ENCODE measurements at places on chromosomes 5 and 9. TPM values are rescaled to one million over a fixed set of nuclear protein-coding genes. Genes with fewer than 3 reads are reported as not detected.

The F12 gene
- total RNA-seq: 1.0 TPM

The CDH18 gene
- not detected for total RNA-seq

The SPINK6 gene
- total RNA-seq: not detected

The PCDHAC2 gene
- total RNA-seq: 2.3 TPM

The BAG1 gene
- 64.5 TPM for total RNA-seq

The FBP2 gene
- not detected for total RNA-seq

The TIMD4 gene
- total RNA-seq: not detected

The ACOT12 gene
- total RNA-seq: not detected

The IL9 gene
- total RNA-seq: not detected

The CD180 gene
- total RNA-seq: not detected

The SPTLC1 gene
- 90.7 TPM for total RNA-seq

GRCh38 chr5:14505310-14506139 is 76.1 kb upstream of the OTULINL start:
- DNase-seq: no peak

DNA sequence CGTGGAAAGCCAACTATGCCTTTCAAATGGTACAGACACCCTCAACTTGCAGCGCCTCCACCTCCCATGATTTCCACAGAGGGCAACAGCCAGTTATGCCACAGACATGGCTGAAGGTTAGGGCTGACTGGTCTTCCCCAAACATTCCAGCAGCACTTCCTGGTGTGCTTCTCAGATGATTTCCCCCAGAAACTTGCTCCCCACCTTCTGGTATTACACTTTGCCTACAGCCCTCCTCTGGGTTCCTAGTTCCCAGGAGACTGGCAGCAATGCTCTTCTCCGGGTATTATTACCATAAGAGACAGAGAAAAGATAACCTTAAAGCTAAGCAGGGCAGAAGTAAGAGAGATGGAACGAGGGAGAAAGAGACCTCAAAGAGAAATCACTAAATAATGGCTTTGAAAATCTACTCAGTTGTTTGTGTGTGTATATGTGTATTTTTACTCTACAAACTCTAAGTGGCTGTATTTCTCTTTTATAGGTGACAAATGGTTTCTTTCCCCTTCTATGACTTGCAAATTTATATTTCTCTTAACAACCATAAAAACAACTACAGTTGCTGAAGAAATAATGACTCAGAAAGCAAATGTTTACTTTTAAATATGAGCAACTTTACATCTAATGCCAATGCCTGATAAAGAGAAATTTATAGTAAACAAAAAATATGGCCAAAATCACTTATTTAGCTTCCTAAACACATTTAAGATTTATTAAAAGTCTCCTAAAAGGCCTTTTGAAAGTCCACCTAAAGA is 133.8 kb downstream of the PDE4D start:
- no peak for DNase-seq

- DNase-seq: no peak
These were observed 393.6 kb upstream of the IZUMO3 start for GRCh38 chr9:24939109-24939850.

DNA sequence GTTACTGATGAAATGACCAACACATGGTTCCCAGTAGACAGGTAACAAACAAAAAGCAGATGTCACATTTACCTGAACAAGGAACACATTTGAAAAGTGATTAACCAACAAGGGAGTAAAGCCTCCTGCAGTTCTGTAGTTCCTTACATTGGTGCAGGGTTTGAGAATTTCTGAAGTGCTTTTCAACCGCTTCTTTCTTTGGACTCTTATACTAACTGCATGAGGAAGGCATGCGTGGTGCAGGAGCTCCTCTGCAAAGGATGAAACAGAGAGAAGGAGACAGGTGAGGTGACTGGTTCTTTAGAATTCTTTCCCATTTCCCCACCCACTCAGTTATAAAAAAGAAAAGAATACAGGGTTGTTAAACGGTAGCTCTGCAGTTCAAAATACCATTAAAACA is 4.6 kb upstream of the IL9 start:
- no peak for DNase-seq

- no peak for DNase-seq
These were observed 336.7 kb downstream of the CCDC171 start for GRCh38 chr9:15889555-15889954.

DNA sequence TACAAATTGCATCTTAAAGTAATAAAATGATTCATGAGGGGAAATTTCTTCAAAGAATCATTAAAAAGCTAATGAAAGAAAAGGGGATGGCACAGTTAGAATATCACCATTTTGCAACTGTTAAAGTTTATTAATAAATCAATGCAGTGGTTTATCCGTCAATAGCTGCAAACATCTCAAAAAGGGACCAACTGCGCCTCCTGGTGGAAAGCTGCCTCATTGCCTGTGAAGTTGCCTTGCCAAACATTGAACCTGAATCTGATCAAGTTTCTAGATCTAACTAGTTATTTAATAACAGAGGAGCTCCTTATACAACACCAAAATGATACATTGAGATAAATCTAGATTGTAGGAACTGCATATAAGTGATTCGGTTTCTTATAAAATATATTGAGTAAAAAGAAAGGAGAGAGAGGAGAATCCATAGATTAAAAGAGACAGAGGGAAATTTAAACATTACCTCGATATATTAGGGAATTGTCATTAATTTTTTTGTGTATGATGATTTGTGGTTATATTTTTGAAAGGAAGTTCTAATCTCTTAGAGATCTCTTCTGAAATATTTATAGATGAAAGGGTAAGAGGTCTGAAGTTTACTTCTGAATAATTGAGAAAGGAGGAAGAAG is 6.9 kb upstream of the NDUFB6 start:
- DNase-seq: peak; percentile 87

GRCh38 chr5:89191374-89191773 is 308.4 kb upstream of the MEF2C start:
- no peak for DNase-seq

- DNase-seq: no peak
These were observed 8.3 kb downstream of the AQP3 start for GRCh38 chr9:33438926-33439680.

- no peak for DNase-seq
These were observed 8.2 kb upstream of the EPB41L4B start for GRCh38 chr9:109328978-109329637.

DNA sequence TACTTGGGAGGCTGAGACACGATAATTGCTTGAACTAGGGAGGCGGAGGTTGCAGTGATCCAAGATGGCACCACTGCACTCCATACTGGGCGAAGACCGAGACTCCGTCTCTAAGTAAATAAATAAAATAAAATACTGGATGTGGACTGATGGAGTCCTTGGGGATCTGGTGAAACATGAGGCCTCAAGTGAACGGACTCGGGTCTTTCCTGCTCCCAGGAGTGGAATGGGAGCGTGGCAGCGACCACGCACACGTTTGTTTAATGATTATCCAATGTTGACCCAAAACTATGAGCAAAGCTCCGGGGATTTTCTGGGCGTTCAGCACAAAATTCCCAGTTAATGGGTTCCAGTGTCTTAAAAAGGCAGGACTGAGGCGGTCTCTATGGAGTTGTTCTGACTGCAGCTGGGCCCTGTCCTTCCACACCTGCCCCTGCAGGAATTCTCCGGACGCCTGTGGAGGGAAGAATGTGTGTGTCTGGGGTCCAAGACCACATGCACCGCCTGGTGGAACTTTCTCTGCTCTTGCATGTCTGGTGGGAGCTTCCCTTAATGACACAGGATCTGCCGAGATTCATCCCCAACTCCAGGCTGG is 26.6 kb downstream of the NEK6 start:
- no peak for DNase-seq

- DNase-seq: no peak
These were observed 47.5 kb downstream of the STX17 start for GRCh38 chr9:99953861-99954507.

- no peak for DNase-seq
These were observed 760 bp upstream of the MAN1B1 start for GRCh38 chr9:137085920-137086530.

GRCh38 chr5:181283347-181283746 is 22.4 kb upstream of the TRIM52 start:
- DNase-seq: peak; percentile 83

- DNase-seq: no peak
These were observed 121.1 kb downstream of the CYLC2 start for GRCh38 chr9:103116246-103116645.

DNA sequence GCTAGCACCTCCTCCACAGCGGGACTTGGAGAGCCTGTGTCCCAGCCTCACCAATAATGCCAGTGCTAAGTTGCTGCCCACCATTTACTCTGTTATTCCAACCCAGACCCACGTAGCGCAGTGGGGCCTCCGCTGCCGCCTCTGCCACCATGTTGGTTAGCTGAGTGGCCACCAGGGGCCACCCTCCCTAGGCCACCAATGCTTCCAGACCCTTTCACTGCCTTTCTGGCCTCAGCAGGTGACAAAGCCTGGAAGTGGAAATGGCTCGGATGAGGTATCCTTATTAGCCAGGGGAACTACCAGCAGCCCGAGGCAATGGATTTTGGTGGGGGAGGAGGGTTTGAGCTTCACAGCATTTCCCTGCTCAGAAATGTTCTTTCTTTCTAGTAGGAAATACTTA is 110.1 kb downstream of the OSTF1 start:
- DNase-seq: no peak

DNA sequence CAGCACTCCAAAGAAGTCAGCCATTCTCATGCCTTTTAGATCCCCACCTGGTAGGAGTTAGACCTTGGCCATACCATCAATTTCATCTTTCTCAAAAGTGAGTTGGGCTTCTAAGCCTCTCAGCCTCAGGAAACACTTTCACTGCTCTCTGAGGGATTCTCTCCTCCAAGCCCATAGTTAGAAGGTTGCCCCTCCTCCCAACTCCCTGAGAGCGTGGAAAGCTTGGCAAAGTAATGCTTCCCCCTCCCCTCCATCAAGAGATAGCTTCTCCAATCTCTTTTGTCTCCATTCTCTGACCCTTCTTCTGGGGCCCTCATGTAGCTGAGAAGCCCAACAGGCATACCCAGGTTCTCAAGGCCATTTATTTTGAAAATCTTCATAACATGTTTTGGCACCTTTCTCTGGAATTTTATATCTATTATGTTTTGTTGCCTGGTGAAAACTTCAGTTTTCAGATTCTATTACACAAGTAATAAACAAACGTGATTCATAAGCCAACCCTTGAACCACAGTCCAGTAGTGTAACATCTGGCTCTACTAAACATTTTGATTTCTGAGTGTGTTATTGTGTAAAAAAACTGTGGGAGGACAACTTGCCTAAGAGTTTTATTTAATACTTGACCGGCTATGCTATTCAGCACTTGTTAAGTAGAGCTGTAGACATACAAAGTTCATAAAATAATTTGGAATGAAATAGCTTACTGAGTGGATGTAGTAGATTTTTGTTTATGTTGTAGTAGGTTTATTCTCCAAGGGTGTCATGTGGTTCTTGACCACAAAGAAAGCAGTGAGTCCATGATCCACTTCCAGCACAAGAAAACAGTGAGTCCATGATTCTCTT is 17.1 kb downstream of the LVRN start:
- DNase-seq: no peak

- DNase-seq: no peak
These were observed 237.4 kb upstream of the PTGER4 start for GRCh38 chr5:40442346-40442745.

DNA sequence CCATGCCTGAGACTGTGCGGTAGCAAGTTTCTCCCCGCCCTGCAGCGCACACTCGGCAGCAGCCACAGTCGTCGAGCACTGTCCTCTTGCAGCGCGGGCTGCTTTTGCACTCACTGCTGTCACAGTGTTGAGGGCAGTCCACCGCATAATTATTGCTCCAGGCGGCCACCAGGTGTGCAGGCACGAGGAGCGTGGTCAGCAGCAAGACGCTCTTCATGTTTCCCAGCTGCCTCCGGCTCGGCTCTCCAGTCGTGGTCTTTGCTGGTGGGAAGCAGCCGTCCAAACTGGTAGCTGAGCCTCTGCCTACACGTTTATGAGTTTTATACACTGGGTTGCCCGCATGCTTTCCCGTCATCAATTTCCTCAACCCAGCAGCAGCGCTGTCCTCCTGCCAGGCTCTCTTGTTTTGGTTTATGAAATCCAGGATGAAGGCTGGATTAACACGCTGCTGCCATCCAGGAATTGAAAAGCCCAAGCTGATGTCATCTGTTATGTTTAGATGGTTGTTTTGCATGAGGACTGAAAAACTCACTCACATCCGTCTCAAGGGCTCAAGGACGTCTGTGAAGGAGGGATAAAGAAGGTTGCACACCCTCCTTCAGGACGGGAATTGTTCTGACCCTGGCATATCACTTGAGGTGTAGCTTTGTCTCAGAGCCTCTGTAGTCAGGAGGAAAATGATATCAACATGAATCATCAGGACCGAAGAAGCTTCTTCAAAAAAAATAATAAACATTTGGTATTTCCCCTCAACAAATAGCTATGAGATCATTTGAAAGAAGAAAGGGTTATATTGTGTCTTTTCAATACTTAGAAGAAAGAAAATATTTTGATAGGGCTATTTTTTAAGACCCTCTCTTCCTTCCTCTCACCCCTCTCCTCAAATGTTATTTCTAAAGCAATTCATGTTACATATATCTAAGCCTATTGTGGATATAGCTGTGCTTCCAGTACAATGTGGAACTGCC is at the start of gene ESM1:
Gene ESM1, minus strand, starts transcription at position 293 of the 968 bp plus-strand sequence. Its CDS starts 76 bp downstream, at position 217.
- DNase-seq: no peak

DNA sequence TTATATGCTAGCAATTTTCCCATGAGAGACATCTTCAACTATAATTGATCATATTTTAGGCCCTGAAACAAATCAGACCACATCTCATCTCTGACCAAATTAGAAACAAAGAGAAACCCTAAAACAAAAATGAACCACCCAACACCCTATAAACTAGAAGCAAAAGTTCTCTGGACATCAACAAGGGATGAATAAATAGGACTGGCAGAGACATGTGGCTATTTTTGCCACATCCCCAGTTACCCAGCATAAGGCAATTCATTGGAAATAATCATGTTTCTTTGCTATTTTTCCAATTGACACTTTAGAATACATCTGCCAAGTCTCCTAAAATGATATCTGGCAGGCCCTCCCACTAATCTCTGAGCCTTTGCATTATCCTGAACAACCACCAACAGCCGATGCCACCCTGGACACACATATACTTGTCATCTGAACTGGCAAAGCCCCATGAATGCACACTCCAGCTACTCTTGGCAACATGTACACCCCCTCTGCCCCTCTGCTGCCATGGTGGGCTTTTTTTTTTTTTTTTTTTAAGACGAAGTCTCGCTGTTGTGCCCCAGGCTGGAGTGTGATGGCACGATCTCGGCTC is 53.5 kb upstream of the EQTN start:
- no peak for DNase-seq

DNA sequence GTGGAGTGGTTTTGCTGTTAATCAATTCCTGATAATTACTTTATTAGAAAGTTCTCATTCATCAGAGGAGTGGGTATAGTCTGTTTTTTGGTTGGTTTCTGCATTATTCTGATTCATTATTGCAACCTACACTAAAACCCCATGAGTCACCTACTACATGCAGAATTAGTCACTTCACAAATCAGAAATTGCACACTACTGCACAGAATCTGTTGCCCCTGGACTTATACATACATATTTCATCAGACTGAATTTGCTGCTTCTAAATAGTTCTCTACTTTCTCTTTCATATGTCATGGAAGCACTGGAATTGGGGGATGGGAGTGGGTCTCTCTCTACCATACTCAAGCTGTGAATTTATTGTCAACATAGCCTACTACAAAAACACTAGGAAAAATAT is 585.1 kb downstream of the DNAH5 start:
- DNase-seq: no peak

Data from osteocyte (in vitro differentiated cells).